ENCODE measurements at places on chromosomes 13 and 19. TPM values are rescaled to one million over a fixed set of nuclear protein-coding genes. Genes with fewer than 3 reads are reported as not detected.

- DNase-seq = no peak
Measured at GRCh38 chr19:6853868-6854267, 33.5 kb upstream of the ADGRE1 start.

- DNase-seq = peak; percentile 62
Measured at GRCh38 chr13:90594681-90595080, 752.8 kb upstream of the MIR17HG start.

- DNase-seq = peak; percentile 74
Measured at GRCh38 chr13:30968846-30969245, 36.4 kb downstream of the TEX26 start.

DNA sequence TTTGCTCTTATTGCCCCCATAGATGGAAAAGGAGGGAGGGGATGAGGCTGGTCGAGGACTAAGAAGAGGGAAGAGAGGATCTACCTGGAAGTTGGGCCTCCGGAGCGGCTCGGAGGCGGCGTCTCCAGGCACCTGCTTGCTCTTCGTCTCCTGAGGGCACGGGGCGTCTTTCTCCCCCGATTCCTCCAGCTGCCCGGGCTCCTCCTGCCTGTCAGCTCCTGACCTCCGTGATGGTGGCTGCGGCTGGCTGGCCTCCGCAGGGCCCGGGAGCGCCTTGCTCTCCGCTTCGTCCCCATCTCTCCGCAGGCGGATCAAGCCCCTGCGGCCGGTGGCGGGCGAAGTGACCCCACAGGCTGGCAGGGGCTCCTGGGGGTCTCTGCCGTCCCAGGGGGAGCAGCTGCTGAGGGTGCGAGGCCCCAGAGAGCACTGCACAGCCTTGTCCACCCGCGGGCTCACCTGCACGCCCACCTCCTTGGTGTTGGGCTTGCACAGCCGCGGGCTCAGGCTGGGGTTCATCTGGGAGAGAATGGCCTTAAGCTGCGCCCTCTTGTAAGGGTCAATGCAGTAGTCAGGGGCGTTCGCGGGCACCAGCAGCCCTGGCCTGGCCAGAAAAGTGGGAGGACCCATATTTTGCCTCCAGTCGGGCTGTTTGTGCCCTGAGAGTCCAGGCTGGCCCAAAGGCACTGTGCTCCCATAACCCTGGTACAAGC, 3.8 kb downstream of the ZAR1L start:
- no peak for DNase-seq

DNA sequence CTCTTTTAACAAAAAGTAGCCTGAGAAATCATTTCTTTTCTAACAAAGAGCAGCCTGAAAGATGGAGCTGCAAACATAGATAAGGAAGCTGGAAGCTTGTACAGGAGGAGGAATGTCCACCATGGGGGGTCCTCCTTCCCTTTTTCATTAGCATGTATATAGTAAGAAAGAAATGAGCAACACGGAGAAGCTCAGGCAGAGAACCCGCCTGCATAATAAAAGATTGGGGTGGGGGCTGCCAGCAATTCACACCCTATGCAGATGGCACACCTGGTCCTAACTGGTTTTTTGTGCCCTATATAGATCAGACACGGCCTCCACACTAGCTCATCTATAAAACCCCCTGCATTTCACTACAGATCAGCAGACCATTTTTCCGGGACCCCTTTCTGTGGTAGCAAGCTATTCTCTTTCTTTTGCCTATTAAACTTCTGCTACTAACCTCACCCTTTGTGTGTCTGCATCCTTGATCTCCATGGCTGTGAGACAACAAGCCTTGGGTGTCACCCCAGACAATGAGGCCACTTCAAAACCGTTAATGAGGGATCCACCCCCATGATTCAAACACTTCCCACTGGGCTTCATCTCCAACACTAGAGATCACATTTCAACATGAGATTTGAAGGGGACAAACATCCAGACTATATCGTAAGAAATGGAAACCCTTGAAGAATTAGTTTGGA, 167.5 kb upstream of the FREM2 start:
- no peak for DNase-seq

GRCh38 chr19:36420961-36421748, 2.7 kb upstream of the ZFP82 start:
- DNase-seq = peak; percentile 75

DNA sequence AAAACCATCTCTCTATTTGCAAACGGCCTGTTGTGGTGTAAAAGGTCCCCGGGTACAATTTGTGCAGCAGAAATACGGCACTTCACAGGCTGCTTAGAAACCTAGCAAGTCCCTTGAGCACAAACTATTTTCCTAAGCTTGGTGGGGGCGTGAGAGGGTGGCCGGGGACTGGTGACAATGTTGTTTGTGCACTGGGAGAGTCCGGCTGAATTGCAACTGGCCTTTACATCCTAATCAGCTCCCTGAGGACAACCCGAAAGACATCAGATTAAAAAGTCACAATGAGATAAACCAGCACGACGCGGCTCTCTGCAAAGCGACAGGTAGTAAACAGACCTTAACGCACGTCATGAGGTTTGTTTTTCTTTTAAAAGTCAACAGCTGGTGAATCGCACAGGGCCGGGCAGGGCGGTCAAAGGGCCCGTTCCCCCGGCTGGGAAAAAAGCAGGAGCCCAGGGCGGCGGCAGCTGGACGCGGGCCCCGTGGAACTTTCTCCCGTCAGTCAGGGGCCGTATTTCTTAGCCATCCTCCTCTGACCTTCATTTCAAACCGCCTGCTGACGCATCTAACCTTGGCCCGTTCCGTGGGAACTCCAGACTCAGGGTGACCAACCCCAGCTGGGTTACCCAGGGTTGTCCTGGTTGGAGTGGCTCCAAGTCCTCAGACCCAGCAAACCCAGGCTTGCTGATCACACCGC, 112.3 kb downstream of the GADD45B start:
- no peak for DNase-seq

GRCh38 chr19:39410017-39410830, 2.2 kb upstream of the PLEKHG2 start:
- DNase-seq = peak; percentile 93

- DNase-seq = no peak
Measured at GRCh38 chr13:32592082-32592481, 5.8 kb downstream of the PDS5B start.

- DNase-seq = no peak
Measured at GRCh38 chr13:114130131-114130836, 2.1 kb downstream of the RASA3 start.

- DNase-seq = no peak
Measured at GRCh38 chr13:97134364-97135095, 87.6 kb upstream of the MBNL2 start.

GRCh38 chr19:48487948-48488347, 18.8 kb downstream of the CYTH2 start:
- DNase-seq = no peak

DNA sequence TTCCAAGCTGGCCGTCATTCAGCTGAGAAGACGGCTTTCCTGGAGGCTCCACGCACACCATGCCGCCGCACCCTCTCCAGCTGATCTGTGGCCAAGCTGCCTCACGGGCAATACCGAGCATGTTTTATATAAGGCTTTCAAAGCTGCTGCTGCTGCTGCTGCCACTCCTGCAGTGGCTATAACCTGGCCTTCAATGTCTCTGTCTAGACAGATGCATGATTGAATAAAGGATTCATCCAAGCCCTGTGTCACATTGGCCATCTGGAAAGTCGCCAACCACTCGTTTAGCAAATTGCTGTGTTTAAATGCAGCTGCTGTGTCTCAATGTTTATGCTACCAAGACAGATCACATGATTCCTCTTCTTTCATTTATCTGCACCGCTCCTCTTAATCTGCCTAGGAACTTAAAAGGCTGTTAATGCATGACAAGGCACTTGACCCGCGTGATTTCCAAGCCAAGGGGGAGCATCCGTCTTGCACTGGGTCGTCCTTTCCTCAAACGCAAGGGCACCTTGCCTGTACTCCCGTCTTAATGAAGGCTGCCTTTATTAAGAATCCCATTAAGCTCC, 114.3 kb downstream of the TEX26 start:
- peak; percentile 68 for DNase-seq

- no peak for DNase-seq
Measured at GRCh38 chr19:7973883-7974282, 30.4 kb upstream of the TIMM44 start.

ZNF99 gene
- polyA plus RNA-seq = not detected

MISP3 gene
- 25.6 TPM for polyA plus RNA-seq

ICAM1 gene
- polyA plus RNA-seq = 0.50 TPM

CRTC1 gene
- 5.8 TPM for polyA plus RNA-seq

Data from cardiac muscle cell (in vitro differentiated cells and primary cell).